ENCODE measurements at places on chromosomes 2 and 18.
A peak's percentile ranks its signal among the peaks of the same experiment; 100 is the strongest.

DNA sequence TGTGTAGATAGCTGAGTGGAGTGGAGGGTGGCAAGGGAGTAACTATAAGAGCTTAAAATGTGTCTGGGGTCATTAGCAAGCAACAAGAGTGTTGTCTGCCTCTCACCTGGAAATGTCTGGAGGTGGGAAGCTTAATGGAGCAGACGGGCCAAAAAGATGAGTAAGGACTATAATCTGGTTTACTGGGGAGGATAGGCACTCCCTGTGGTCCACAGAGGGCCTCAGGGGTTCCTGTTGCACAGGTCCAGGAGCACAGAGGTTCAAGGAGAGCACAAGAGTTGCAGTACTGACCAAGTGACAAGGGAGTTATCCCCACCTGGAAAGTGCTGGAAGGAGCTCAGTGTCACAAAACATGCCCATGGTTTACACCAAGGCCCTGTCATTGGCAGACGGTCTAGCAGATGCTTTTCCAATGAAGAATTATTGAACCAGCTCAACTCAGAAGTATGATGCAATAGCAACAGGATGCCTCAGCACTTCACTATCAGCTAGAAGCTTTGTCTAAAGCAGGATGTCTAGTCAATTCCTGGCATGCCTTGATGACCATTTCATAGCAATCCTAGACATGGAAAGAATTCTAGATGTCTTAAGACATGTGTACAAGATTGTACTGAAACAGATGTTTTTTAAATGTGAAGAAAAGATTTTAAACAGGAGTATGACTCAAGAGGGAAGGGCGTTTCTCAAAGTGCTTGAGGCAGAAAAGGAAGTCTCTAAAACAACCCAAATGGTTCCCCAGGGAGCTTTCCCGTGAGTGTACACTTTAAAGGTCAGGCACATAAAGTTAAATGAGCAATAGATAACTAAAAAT, 62.9 kb upstream of the SERPINE2 start:
- no peak for DNase-seq

DNA sequence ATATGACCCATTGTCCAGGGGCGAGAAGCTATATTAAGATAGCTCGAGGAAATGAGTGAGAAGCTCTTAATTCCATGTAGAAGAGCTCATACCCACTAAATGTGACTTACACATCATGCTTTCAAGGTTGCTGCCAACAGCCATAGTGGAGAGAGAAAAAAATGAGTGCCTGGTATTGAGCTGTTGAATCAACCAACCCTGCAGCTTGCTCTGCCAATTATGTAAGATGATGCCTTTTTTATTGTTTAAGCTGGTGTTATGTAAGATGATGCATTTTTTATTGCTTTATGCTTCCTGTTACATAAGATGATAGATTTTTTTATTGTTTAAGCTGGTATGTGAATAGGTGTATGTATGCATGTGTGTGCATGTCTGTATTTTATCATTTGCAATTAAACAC, 228.2 kb downstream of the CCDC178 start:
- DNase-seq, result no peak

DNA sequence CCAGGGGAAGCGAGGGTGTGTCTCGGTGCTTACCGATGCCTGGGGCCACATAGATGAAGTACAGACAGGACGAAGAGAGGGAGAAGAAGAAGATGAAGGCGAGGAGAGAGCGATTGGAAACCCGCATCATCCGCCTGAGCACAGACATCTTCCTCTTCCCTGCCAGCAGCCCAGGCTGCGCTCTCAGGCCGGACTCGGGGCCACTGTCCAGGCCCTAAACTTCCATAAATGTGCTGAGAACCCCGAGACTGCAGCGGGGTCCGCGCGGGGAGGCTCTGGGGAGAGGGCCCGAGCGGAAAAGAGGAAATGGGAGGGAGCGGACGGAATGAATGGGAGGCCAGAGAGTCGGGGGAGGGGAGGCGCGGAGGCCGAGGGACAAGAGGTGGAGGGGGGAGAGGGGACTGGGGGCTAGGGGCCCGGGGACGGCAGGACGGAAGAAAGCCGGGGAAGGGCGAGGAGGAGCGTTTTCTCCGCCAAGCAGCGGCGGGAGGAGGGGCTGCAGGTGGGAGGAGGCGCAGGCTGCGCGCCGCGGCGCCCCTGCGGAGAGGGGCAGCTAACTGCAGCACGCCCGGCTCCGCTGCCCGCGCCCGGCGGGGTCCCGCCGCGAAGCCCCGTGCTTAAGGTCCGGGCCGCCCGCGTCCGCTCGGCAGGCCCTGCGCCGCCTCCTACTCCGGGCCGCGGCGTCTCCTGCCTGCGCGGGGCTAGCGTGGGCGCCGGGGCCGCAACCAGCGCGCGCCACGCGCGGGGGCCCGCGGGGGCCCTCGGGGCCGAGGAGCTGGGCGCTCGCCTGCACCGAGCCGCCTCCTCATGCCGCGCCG, at the start of gene B4GALT6:
Gene B4GALT6 (minus strand): TSS at position 303 of the 818 bp plus-strand sequence. CDS start 155 bp downstream, at position 148.
- DNase-seq, result peak; percentile 8

GRCh38 chr2:135783439-135783838, 41.8 kb downstream of the UBXN4 start:
- no peak for DNase-seq

DNA sequence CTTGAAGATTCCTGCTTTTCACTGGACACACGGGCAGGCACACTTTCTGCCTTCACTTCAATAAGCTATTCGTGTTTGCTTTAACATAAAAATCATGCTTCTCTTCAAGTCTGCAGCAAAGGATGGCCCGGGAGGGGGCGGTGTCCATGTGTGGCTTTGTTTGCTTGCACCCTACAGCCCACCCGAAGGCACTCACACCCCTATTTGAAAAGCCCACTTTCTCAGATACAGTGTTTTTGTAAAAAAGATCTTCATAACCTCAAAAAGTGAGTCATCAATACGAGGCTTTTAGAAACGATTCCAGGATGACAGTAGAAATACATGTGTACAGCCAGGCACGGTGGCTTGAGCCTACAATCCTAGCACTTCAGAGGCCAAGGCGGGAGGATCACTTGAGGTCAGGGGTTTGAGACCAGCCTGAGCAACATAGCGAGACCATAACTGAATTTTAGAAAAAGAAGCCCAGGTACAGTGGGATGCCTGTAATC, 36.5 kb upstream of the HPCAL1 start:
- DNase-seq, result no peak

DNA sequence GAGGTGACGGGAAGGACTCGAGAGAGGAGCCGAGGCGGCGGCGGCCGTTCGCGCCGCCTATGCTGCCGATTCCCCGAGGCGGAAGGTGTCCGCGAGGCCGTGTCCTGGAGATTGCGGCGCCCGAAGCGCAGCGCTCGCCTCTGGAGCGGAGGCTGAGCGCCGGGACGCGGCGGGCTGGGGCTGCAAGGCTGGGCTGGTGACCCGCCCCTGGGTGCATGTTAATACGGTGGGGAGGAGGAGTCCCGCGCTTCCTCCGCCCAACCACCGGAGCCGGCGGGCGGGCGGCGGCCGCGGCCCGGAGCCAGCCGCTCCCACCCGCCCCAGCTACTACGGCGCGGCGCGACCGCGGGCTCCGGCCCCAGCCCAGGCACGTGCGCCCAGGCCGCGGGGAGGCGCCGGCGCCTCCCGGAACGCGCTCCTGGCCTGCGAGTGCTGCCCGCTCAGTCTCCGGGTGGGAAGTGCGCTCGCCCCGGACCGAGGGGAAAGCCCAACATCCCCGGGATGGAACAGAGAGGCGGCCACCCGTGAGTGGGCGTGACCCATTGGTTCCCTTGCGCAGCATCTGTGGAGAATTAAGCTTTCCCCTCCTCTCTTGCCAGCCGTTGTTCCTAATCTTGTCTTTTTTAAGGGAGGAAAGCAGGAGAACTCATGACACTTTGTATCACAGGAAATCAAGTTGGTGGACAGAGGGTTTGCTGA, at the start of gene DLGAP1:
Gene DLGAP1 (minus strand): TSS at position 195 of the 699 bp plus-strand sequence.
- no peak for DNase-seq

DNA sequence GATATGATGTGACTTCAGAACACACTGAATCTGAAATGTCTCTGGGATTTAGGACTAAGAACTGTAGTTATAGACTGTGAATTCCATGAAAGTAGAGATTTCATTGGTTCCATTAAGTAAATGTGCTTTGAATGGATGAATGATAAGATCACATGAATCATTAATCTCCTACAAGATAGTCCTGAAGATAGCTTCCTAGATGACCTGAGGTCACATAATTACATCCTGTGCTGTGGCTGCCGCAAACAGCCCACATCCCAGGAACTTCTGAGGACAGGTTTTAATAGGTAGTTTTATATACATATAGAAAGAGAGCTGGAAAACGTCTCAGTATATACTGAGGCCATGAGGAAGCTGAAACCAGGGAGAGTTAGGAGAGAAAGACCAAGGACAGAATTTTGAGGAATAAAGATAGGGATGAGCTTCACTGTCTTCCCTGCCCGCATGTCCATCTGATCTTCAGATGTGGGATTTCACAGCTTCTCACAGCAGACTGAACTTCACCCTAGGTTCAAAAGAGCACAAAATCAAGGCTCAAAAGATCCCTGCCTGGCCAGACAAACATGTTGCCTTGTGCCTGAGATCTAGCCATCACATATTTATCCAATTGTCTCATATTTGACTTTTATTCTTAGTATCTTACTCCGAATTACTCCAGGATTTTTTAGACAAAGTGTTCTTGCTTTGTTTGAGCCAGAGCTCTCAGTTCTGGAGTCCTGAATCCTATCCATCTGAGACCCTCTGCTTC, 188.2 kb downstream of the IRS1 start:
- DNase-seq, result no peak

DNA sequence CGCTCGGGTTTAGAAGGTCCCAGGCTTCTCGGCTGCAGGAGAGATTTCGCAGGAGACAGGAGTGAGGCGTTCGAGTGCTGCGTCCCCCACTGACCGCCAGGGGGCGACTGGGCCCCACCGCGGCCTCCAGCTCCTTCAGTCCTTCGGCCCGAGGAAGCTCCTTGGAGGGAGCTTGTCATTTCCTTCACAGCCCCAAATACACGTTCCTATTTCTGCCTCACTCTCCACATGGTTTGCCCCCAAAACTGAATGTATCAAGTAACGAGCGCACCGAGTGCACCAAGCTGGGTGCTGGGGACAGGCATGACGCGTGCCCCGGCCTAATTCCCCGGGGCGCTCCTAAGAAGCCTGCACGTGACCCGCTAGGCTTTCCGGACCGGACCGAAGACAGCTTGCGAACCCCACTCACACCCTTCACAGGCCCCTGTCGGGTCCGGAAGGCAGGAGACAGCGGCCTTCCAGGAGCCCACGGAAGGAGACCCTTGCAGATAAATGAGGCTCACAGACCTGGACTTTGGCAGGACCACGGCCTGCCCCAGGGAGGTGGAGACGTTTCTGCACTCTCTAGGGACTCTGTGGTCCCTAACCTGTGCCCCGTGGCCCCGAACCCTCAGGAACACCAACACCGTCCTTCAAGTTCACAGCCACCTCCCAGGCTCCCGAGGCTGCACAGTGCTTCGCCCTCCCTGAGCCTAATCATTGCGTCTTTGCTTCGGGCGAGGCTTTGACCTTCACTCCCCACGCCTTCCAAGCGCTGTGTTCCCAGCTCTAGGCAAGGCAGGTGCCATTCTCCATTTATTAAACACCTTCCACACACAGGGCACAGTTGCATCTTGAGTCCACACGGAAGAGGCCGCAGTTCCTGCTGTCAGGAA, 13.0 kb upstream of the FAHD2A start:
- peak; percentile 46 for DNase-seq

DNA sequence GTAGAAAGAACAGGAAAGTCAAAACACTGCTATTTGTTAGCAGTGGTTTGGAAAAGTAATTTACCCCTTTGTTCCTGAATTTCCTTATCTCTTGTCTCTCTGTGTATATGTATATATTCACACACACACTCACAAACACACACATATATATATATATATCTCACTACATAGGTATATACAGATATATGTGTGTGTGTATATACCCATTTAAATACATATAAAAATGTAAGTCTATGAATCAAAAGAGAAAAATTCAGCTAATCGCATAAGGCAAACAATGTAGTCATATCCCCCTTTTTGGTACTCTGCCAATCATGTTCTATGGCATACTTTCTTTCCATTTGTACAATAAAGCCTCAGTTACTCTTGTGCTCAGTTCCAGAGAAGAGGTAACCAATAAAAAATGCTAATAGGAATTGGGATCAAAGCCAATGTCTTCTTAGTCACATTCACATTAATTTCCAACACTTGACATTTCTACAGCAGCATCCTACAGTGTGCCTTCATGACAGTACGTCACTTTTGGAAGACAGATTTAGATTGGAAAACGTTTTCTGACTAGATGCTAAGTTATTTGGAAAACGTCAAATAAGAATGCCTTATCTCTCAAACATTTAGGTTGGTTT, 94.6 kb downstream of the MC4R start:
- no peak for DNase-seq

GRCh38 chr2:188524519-188525113, 232.9 kb downstream of the GULP1 start:
- peak; percentile 2 for DNase-seq

- DNase-seq, result no peak
Measured at GRCh38 chr2:233848276-233848675, 6.1 kb downstream of the HJURP start.

DNA sequence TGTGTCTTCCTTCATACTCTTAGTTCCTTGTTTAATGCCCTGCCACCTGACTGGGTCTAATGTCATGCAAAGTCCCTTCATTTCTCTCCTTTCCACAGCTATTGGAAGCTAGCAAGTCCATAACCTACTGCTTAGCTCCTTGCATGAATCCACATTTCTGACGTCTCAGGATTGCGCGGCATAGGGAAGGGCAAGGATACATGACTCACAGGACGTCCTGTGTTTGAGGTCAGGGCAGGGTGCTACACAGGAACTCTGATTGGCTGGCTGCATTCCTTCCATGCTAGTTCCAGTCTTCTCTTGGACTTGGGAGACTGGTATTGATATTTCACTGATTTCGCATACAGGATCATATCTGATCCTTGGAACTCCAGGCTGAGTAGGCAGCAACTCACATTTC, 137.9 kb downstream of the CDH2 start:
- DNase-seq, result no peak

DNA sequence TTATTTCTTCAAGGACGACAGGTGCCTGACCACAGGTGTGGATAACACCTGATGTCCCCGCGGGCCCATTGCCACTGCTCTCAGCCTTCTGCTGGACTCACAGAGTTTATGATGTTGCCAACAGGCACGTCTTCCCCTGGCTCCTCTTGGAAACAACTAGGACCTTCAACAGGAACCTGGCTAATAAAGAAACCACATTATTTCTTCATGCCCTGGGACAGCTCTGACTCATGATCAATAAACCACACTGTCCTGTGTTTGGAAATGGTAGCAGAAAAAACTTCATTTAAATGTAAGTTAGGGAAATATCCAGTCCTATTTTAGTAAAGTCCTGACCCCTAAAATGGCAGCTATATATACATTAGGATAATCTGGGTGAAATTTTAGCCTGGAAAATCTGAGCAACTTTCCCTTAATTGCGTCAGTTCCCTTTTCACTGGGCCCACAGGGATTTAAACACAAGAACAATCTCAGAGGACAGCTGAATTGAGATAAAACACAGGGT, 158.9 kb downstream of the VAPA start:
- no peak for DNase-seq

Data from activated naive CD4-positive, alpha-beta T cell treated with Interleukin-2 at 50 U/mL for 16 hours (primary cell).